ENCODE measurements at places on chromosomes 1 and 21.

- DNase-seq, result no peak
Measured at GRCh38 chr21:33396951-33397350, 6.3 kb upstream of the IFNGR2 start.

DNA sequence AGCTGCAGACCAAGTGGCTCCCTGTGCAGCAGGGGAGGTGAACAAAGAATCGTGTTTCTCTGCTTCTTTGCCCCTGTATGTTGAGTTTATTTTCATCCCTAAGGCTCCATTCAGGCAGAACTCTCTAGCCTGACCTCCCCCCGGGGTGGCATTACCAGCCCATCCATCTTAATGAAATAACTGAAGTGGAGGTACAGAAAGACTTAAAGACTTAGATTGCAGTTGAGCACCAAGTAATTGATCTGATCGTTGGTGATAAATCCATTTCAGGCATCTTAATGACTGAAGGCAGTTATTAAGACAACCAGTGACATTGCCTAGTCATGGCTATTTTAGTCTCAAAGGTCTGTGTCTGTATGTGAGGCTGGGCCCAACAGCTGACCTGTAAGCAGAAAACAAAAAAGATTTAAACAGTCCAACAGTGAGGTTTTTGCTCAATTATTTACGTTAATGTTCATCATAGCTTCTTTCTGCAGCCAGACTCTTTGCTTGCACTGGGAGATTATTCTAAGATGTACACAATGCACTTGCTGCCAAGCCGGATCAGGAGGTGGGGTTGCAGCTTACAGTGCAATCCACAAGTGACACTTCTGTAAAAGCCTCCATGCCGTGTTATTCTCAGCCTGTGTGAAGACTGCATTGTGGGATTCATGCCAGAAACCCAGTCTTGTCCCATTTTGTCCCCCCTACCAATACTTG lies 363.0 kb upstream of the DUSP10 start:
- no peak for DNase-seq

DNA sequence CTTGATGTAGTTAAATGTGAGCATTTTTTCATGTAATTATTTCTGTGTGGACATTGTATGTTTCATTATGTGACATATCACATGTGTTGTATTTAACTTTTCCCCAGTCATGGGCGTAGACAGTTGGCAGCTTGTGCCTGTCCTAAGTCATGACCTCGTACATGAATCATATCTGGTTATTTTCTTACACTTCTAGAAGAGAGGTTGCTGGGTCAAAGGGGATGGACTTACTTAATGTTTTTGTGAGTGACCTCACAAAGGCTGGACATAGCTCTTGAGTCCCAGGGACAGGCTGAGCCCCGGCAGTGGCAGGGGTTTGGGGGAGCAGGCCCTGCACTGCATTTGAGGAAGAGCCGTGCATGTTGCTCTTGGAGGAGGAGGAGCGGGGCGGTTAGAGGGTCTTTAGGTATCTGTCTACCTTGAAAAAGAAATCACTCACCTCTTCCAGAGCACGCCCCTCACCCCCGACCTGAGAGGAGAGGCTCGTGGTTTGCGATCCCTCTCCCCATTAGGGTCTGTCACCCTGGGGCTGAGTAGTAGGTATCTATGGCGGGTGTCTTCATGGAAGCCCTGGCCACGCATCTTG lies 16.4 kb downstream of the IFNGR2 start:
- DNase-seq, result no peak

DNA sequence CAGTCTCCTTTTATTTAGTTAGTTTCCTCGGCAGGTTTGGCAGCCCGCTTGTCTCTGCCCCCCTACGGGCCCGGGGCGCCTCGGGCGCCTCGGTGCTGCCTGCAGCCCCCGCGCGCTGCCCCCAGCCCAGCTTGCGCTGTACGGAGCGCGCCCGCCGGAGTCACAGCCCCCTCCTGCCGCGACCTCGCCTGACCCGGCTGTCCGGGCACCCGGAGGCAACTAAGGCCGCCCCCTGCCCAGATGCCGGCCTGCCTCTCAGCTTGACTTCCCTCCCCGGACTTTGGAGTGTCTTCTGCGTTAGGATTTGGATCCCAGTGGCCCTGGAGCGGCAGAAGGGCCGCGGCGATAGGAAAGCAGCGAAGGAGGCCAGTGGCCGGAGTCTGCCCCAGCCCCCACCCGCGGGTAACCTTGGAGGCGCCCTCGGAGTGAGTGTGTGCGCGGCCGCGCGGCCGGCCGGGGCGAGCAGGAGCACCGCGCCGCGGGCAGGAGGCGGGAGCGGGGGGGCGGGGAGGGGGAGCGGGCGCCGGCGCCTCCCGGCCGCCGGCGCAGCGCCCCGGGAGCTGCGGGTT lies 7.6 kb downstream of the CDKN2C start:
- DNase-seq, result no peak

DNA sequence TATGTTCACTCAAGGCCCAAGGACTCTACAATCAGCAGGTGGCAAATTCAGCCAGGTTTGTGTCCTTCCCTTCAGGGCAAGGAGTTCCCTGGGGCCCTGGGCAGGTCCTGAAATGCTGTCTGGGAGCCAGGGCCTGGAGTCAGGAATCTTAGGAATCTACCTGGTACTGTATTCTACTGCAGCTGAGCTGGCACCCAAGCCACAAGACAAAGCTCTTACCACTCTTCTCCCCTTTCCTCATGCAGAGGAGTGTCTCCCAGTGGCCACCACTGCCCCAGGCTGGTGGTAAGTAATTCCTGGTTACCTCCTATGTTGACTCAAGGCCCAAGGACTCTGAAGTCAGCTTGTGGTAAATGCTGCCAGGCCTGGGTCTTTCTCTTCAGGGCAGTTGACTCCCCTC lies 153.4 kb downstream of the NRIP1 start:
- no peak for DNase-seq

DNA sequence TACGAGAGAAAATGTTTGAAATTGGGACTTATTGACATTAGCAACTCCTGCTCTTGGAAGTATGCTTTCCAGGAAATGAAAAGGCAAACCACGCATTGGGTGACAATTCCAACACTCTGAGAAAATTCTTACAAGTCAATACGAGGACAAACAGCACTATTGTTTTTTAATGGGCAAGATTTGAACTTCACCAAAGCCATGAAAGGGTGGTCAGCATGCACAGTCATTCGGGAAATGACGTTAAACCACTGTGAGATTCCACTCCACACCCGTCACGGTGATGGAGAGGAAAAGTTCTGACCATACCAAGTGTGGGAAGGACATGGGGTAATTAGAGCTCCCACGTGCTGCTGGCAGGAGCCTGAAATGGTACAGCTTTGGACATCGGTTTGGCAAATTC lies 12.2 kb upstream of the PRXL2B start:
- no peak for DNase-seq

GRCh38 chr21:25515484-25516405 lies 91.5 kb downstream of the MRPL39 start:
- no peak for DNase-seq

DNA sequence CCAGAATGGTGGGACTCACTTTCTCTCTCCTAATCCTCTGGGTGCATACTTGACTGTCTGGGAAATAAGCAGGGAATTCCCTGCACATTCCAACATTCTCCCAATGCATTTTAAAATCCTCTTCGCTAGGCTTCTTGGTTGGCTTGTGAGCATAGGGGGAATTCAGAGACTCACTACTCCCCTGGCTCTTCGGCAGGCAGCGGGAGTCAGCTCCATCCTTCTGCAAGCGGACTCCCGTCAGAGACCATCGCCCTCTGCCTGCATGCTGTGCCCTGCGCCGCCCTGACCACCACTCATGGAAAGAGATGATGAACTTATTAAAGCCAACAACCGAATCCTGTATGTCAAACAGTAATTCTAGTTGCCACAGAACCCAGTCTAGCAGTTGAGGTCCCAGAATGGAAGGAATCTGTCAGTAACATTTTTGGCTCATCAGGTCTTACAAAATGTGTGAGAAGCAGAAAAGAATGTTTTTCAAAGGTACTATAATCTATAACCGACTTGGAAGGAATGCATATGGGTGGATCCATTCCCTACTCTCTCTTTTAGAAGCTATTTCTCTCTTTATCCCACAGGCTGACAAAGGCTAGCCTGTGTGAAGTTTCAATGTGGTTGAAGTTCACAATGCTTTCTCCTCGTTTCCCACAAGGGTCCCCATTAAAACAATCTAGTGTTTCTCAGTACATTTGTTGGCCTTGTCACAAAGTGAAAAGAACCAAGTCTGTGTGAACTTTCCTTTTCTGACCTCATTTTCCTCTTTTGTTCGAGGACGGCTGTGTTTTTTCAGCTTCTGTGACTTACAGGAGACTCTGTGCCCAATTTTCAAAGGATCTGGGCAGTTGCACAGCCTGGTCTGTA lies 119.1 kb upstream of the ADAR start:
- DNase-seq, result no peak

GRCh38 chr1:165047994-165048393 lies 308.5 kb downstream of the LMX1A start:
- no peak for DNase-seq

- DNase-seq, result no peak
Measured at GRCh38 chr1:96074422-96074821, 647.2 kb upstream of the PTBP2 start.

- DNase-seq, result no peak
Measured at GRCh38 chr1:100736324-100736723, 16.8 kb downstream of the VCAM1 start.

- no peak for DNase-seq
Measured at GRCh38 chr1:6392809-6393399, 663 bp downstream of the ACOT7 start.

DNA sequence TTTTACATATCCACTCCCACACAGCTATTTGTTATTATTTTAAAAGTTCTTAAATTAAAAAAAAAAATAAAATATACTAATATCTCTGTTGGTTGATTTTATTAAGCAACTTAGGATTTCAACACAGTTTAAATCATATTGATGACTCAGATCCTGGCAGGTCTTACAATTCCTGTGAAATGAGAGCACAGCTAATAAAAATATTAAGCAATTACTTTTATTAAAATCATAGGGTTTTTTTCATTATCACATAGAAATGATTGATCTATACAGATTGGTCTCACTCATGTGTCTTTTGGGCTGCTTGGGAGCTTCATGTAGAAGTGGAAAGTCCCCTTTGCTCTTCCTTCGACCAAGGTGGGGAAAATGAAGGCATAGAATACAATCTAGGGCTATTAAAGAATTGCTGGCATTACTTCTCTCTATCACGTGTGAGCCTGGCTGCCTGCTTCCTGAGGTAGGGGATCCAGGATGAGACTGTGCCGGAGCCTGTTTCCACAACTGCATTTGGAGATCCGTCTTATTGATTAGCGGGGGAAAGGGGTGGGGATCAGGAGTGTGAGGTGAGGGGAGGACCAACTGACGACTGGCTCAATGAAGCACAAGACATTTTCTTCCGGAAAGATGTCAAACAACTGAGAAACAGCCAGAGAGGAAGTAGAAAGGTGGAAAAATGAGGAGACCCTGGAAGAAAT lies 858.0 kb downstream of the USP25 start:
- no peak for DNase-seq

- DNase-seq, result no peak
Measured at GRCh38 chr1:228180271-228180958, 14.8 kb downstream of the IBA57 start.

- DNase-seq, result no peak
Measured at GRCh38 chr1:242787968-242788367, 263.5 kb upstream of the PLD5 start.

DNA sequence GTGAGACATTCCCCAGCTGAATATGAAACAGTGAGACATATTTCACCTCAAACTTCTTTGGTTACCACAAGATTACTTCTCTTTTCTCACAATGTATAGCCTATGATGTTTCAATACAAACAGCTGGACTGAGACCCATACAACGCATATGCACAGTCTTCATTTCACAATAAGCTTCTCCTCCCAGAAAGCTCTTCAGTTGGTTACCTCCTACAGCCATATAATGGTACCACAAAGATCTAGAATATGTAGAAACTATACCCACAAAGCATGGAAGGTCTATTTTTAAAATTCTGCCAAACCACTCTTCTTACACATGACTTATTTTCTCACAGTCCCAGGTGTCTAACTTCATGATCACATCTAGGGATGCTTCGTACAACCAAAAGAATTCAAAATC lies 70.8 kb downstream of the JAK1 start:
- DNase-seq, result no peak

DNA sequence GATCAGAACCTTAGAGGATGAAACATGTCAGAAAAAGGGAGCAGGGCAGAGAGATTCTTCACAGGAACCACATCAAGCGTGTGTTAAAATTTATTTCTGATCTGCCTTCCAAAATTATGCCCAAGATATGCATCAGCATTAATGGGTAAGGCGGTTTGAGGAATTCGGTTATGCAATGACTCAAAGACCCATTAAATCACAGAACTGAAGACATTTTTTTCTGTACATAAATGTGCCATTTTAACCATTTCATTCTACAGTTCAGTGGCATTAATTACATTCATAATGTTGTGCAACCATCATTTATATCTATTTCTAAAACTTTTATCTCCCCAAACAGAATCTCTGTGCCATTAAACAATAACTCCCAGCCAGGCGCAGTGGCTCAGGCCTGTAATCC lies 43.4 kb downstream of the CNST start:
- DNase-seq, result no peak

- DNase-seq, result no peak
Measured at GRCh38 chr1:180256341-180257027, 26.4 kb downstream of the LHX4 start.

GRCh38 chr1:154735804-154736168 lies 127.8 kb upstream of the ADAR start:
- DNase-seq, result no peak

DNA sequence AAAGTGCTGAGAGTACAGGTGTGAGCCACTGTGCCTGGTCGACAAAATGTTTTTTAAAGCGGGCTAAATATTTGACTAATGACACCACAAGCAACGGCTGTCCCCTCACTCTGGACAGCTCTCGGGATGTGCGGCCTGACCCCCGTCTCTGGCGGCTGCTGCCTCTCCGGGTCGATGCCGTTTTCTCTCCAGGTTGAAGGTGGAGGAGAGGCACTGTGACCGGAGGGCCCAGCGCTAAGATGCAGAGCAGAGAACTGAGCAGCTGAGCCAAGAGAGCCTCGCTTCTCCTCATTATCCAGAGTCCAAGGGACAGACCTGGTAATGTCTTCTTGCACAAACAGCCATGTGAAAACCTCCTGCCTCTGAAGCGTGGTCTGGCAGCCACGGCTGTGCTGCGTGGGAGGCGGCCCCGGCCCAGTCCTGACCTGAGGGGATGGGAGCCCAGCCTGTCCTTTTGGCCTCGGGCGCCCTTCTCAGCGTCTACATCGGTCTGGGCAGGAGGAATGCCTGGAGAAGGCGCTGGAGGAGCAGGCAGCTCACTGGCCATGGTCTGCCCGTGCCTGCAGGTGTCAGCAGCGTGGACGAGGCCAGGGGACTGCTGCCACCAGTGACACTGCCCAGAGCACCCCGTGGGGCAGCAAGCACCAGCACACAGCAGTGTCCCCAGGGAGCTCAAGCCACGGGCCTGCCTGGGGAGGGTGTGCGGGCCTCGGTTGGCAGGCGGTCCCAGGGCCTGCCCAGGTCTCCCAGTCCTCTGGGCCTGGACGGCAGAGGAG lies 10.3 kb downstream of the MORN1 start:
- no peak for DNase-seq

- no peak for DNase-seq
Measured at GRCh38 chr1:230332061-230332460, 94.1 kb downstream of the PGBD5 start.

DNA sequence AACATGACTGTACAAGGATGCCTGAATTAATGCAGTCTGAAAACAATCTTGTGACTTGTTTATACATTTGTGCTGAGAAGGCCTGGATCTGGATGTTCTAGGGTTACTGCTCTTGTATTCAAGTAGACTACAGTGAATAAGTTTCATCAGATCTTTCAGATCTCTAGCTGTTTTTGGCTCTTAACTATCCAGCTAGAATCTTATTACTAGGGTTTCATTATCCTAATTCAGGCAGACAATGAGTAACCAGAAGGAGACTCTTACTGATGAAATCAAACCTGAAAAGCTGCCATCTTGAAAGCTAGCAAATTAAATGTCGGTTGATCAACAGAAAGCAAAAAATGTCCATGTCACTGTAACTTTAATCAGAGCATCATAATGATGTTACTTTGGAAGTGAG lies 112.5 kb upstream of the KCNK2 start:
- DNase-seq, result no peak
